MG63 (cell line): ENCODE measurements at places on chromosomes 11 and 22. TPM values are rescaled to one million over a fixed set of nuclear protein-coding genes. Genes with fewer than 3 reads are reported as not detected.

THY1 gene
- 122 and 188 TPM in 2 replicates for total RNA-seq

EIF1AD gene
- total RNA-seq: 17.5 and 32.3 TPM in 2 replicates

MYBPC3 gene
- not detected in 2 replicates for total RNA-seq

- no peak for DNase-seq
Measured at GRCh38 chr11:91265946-91266345, 958.7 kb upstream of the FAT3 start.

DNA sequence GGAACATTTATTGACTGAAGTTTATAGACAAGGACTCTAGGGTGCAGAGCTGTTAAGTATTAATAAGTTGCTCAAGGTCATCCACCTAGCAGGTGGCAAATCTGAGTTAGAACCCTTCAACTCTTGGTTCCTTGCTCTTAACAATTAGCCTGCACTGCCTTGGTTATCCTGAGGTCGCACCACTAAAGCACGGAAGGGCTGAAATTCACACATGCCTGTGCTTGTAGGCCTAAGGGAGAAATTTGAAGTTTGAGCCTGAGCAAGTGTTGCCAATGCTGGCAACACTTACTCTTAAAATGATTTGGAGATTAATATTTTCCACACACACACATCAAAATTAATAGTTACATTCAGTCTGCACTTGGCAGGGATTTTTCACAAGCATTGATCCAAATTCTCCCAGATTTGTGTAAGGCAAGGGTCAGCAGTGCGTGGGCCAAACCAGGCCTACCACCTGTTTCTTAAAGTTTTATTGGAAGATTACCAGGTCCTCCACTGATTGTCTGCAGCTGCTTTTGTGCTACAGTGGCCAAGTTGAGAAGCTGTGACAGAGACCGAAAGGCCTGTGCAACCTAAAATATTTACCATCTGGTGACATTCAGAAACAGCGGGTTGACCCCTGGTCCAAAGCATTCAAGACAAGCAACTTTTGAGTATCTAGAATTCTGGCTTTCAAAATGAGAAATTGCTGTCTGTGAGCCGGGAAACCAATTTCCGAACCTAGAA is 16.3 kb downstream of the APOL5 start:
- no peak for DNase-seq
